Panc1 (cell line): ENCODE measurements at places on chromosomes 6 and 20. TPM values are rescaled to one million over a fixed set of nuclear protein-coding genes. Genes with fewer than 3 reads are reported as not detected.

DNA sequence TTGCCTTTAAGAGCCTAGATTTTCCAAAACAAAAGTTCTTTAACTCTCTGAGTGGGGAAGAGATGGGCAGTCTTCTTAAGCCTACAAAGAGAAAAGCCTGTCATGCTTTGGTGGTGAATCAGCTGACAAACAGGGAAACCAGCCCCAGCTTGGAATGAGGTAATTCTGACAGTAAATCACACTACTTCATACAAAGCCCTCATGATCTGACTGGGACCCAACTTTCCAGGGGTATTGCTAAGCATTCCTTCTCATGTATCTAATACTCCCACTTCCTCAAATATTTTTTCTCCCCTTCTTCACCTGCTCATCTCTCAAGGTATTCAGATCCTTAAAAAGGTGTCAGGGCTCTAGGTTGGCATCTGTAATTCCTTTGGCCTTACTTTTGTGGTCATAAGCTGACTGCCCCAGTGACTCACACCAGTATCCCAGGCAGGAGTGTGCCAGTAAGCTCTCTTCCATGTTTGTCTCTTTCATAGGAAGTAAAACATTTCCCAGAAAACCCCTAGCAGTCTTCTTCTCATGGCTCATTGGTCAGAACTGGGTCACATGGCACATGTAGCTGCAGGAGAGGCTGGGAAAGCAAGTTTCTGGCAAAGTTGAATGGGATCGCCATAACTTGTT is 15.0 kb upstream of the TBC1D22B start:
- no peak overlapping the region for H3K4me3 ChIP-seq
- H3K27ac ChIP-seq: peak overlapping the region; percentile 30
- peak; percentile 92 for DNase-seq
- H3K36me3 ChIP-seq: no peaks in the 10 kb centered on the region
- H3K4me1 ChIP-seq: peaks cover 16% of the 10 kb centered on the region

DNA sequence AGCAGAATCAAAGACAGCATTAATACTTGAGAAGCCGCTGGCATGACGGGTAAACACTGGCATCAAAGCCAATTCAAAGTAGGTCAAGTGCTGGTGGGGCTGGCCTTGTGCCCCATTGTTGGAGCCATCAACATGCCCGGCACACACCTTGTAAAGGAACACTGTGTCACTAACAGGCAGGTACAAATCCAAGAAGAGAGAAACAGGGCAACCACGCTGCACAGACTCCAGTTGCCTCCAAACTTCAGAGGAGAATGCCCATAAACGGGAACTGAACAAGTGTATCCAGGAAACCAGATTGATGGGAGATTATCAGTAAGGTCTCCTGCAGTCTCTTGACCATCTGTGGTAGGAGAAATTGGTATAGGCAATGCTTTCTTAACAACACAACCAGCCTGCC is 127.0 kb upstream of the STXBP5 start:
- H3K27me3 ChIP-seq: no peaks in the 10 kb centered on the region
- 0 out of 2 replicates have a peak overlapping the region, but pooled peaks have one; percentile 50 for H3K27ac ChIP-seq
- DNase-seq: no peak
- H3K4me1 ChIP-seq: no peaks in the 10 kb centered on the region

- H3K27ac ChIP-seq: no peak overlapping the region; the same call in 1 of the 2 replicates
- no peak for DNase-seq
- H3K36me3 ChIP-seq: no peaks in the 10 kb centered on the region
- peaks cover 8% of the 10 kb centered on the region for H3K4me1 ChIP-seq
- no peak overlapping the region; the same call in 1 of the 2 replicates for H3K4me3 ChIP-seq
Observed at GRCh38 chr20:36744243-36744642, 1.6 kb downstream of the NDRG3 start.

- peaks cover 42% of the 10 kb centered on the region for H3K4me1 ChIP-seq
- H3K4me3 ChIP-seq: peak overlapping the region; percentile 46
- H3K27me3 ChIP-seq: no peaks in the 10 kb centered on the region
Observed at GRCh38 chr6:683742-684440, 9.0 kb downstream of the EXOC2 start.

- H3K36me3 ChIP-seq: no peaks in the 10 kb centered on the region
- no peak for DNase-seq
- peak overlapping the region; percentile 85 for H3K27ac ChIP-seq
- H3K4me1 ChIP-seq: peaks cover 32% of the 10 kb centered on the region
- no peaks in the 10 kb centered on the region for H3K27me3 ChIP-seq
Observed at GRCh38 chr6:111461860-111462259, 21.2 kb downstream of the REV3L start.

DNA sequence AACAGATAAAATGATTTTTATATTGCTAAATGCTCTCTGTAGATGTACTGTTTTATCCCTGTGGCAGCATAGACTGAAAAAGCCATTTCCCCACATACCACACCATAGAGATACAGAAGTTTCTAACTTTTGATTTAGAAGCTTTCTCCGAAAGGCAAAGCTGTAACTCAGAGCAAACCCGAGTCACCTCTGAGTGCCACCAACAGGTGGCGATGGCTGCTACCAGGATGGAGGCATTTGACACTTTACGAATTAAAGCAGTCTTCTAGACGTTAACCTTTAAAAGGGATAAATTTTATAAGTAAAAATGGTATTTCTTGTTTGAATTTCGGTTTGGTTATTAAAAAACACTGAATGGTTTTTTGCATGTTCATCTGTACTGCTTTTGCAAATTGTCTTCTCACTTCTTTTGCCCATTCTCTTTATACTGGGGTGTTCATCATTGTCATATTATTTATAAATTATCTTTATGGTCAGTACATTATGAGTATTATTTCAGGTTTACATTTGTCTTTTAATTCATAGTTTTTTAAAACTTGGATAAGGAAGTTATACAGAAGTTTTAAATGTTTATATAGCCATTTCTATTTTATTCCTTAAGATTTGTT is 201.0 kb upstream of the CEP162 start:
- no peaks in the 10 kb centered on the region for H3K4me1 ChIP-seq
- peak; percentile 28 for DNase-seq
- no peaks in the 10 kb centered on the region for H3K36me3 ChIP-seq
- no peak overlapping the region for H3K4me3 ChIP-seq
- no peaks in the 10 kb centered on the region; the same call in 1 of the 2 replicates for H3K27me3 ChIP-seq

GRCh38 chr20:25046181-25046641 is 11.7 kb downstream of the ACSS1 start:
- DNase-seq: no peak
- no peak overlapping the region for H3K27ac ChIP-seq
- H3K4me1 ChIP-seq: no peaks in the 10 kb centered on the region; the same call in 1 of the 2 replicates
- H3K27me3 ChIP-seq: no peaks in the 10 kb centered on the region
- no peaks in the 10 kb centered on the region for H3K36me3 ChIP-seq

TMEM217 gene
- 4.0 TPM for total RNA-seq

SLC13A3 gene
- 0.31 TPM for total RNA-seq

- no peak overlapping the region for H3K4me3 ChIP-seq
- no peaks in the 10 kb centered on the region for H3K36me3 ChIP-seq
- H3K27me3 ChIP-seq: no peaks in the 10 kb centered on the region
- DNase-seq: no peak
- peaks cover 6% of the 10 kb centered on the region; the same call in 1 of the 2 replicates for H3K4me1 ChIP-seq
Observed at GRCh38 chr6:83870649-83871048, 11.2 kb downstream of the CYB5R4 start.

MROH8 gene
- total RNA-seq: 1.8 TPM

VGLL2 gene
- total RNA-seq: not detected

GRCh38 chr6:56799989-56800388 is 154.9 kb upstream of the BEND6 start:
- no peaks in the 10 kb centered on the region for H3K36me3 ChIP-seq
- H3K27me3 ChIP-seq: no peaks in the 10 kb centered on the region
- peaks cover 60% of the 10 kb centered on the region for H3K4me1 ChIP-seq
- no peak overlapping the region for H3K4me3 ChIP-seq

TTK gene
- total RNA-seq: 35.5 TPM

DNA sequence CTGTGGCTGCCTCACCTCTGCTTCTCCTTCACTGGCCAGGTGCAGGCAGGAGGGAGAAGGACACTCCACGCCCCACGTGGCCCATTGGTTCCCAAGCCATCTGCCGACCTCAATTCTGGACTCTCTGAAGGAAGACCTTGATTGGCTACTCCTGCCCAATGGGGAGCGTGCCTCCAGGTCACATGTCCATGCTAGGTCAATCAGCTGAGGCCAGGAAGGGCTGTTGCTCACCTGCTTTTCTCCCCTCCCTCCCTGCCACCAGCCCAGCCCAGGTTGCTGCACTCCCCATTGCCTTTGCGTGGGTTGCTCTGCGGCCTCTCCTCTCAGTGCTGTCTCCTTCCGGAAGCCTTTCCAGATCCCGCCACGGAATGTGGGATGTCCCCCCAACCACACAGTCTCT is 21.9 kb upstream of the CDH4 start:
- H3K36me3 ChIP-seq: no peaks in the 10 kb centered on the region
- no peak for DNase-seq
- H3K27ac ChIP-seq: no peak overlapping the region
- no peaks in the 10 kb centered on the region for H3K4me1 ChIP-seq

GRCh38 chr6:134361011-134361410 is 43.1 kb upstream of the SGK1 start:
- no peak overlapping the region for H3K4me3 ChIP-seq
- no peaks in the 10 kb centered on the region for H3K4me1 ChIP-seq
- DNase-seq: no peak
- no peaks in the 10 kb centered on the region for H3K27me3 ChIP-seq
- no peak overlapping the region for H3K27ac ChIP-seq
- no peaks in the 10 kb centered on the region for H3K36me3 ChIP-seq

DNA sequence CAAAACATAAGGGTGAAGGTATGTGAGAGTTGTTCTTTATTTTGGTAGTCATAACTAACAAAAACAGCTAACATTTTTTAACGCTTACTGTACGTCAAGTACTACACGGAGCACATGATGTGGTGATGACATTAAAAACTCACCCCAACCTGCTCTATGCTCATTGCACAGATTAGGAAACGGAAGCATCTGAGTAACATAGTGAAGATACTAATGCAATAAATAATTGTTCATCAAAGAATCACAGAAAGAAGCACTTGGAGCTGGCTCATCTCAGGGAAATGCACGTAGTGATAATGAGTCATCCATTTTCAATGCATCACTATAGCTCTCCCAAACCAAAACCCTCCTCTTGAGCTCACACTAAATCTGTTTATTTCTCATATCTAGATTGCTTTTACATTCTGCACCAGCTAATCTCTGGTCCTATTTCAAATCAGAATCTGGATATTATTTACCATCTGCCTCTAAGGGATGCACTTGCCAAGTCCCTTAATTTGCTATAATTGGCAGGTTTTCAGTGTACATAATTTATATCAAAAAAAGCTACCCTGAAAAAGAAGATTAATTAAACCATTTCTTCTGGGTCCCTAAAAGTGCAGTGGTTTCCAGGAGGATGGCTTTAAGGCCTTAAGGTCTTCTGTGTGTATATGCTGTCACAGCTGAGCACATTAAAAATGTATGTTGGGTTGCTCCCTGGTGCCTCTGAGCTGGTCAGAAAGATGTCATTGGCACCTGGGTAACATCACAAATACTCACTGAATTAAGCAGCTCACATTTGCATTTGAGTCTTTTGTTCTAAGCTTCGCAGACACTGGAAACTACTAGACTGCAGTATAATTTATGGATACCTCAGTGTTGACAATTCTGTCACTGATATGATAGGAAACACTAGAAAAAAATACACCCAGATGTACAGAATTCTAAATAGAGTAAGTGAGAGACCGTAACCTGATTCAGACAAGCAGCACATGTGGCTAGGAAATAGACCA is 677.4 kb upstream of the CITED2 start:
- no peak overlapping the region for H3K4me3 ChIP-seq
- H3K27ac ChIP-seq: no peak overlapping the region; the same call in 1 of the 2 replicates
- H3K27me3 ChIP-seq: no peaks in the 10 kb centered on the region
- DNase-seq: no peak

GRCh38 chr20:6384380-6384779 is 261.6 kb upstream of the FERMT1 start:
- no peak overlapping the region for H3K4me3 ChIP-seq
- H3K27me3 ChIP-seq: no peaks in the 10 kb centered on the region
- H3K4me1 ChIP-seq: no peaks in the 10 kb centered on the region
- H3K27ac ChIP-seq: no peak overlapping the region
- no peaks in the 10 kb centered on the region for H3K36me3 ChIP-seq

SYNJ2 gene
- 70.0 TPM for total RNA-seq

DNA sequence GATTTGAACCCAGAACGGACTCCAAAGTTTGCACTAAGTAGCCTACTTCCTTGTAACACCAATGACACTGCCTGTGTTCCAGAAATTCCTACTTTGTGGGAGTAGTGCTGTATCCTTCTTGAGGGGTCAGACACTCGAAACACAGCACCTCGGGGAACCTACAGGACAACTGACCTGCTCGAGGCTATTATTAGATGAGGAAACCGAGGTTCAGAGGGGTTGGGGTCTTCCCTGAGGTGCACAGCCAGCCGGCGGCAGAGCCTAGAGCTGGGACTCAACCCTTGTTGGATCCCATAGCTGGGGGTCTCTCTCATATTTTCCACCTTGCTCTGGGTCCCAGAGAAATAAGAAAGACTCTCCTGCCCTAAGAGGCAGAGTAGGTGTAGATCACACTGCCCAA is 89.8 kb upstream of the PTPN1 start:
- H3K36me3 ChIP-seq: no peaks in the 10 kb centered on the region
- no peak for DNase-seq
- H3K27me3 ChIP-seq: no peaks in the 10 kb centered on the region
- H3K4me3 ChIP-seq: no peak overlapping the region
- H3K4me1 ChIP-seq: peaks cover 6% of the 10 kb centered on the region

DNA sequence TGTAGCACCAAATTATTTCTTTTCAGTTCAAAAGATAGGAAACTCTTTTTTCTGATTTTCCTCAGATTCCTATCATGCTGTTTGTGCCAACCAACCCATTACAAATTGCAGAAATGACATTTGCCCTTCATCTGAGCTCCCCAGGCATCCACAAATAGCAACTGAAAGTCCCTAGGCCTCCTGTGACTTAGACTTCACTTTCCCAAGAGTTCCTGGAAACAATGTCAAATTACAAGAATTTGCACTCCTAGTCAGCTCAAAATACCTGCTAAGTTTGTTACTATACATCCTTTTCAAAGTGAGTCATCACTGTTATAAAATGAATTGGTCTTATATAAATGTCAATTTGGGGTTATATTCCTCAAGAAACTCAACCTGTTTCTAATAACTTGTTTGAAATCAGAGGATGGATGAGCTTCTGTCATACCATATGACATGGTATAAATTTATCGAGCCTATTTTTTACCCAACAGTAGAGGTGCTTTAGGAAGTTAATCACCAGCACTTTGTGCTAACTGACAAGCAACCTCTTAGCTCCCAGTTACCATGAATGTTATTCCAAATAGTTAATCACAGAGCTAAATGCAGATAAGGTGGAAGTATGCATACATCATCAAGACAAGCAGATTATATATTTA is 256.5 kb downstream of the HACE1 start:
- H3K27ac ChIP-seq: no peak overlapping the region
- H3K4me1 ChIP-seq: no peaks in the 10 kb centered on the region
- DNase-seq: no peak
- no peaks in the 10 kb centered on the region for H3K36me3 ChIP-seq
- H3K27me3 ChIP-seq: no peaks in the 10 kb centered on the region

- H3K27ac ChIP-seq: no peak overlapping the region
- DNase-seq: no peak
- H3K4me3 ChIP-seq: no peak overlapping the region
- H3K4me1 ChIP-seq: no peaks in the 10 kb centered on the region
Observed at GRCh38 chr6:127630800-127631199, 53.8 kb downstream of the C6orf58 start.

MYO6 gene
- 52.3 TPM for total RNA-seq

NRN1 gene
- 0.18 TPM for total RNA-seq

CALHM4 gene
- not detected for total RNA-seq
